ENCODE measurements at places on chromosomes 4 and X.
A peak's percentile ranks its signal among the peaks of the same experiment; 100 is the strongest.

- no peak overlapping the region for H3K27ac ChIP-seq
- DNase-seq: no peak
- H3K4me3 ChIP-seq: peak overlapping the region; percentile 78
- H3K27me3 ChIP-seq: peaks cover 56% of the 10 kb centered on the region
- peaks cover 3% of the 10 kb centered on the region for H3K4me1 ChIP-seq
- peaks cover 1% of the 10 kb centered on the region for H3K36me3 ChIP-seq
Measured at GRCh38 chr4:151325949-151326246, 493 bp upstream of the SH3D19 start.

DNA sequence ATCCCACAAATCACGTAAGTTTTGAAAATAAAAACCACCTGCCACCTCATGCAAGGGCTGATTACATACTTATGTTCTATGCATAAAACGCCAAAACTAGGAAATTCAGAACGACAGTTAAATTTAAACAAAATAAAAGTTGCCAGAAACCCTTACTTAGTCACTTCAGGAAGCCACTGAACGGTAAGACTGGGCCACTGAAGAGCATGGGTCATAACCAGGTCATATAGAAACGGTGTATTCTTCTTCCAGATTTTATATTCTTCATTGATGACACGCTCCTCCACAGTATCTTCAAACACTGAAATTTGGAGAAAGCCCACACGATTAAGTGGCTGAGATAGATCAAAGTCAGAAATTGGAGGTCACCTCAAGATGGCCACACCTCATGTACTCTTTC lies 1.2 kb downstream of the RBBP7 start:
- H3K27me3 ChIP-seq: no peaks in the 10 kb centered on the region
- H3K4me1 ChIP-seq: peaks cover 17% of the 10 kb centered on the region
- peak overlapping the region; percentile 96 for H3K27ac ChIP-seq
- peak overlapping the region; percentile 97 for H3K4me3 ChIP-seq
- DNase-seq: no peak

- H3K27me3 ChIP-seq: no peaks in the 10 kb centered on the region
- H3K4me1 ChIP-seq: no peaks in the 10 kb centered on the region
- no peak overlapping the region for H3K4me3 ChIP-seq
- no peaks in the 10 kb centered on the region for H3K36me3 ChIP-seq
- DNase-seq: no peak
Measured at GRCh38 chrX:47297874-47298273, 65.1 kb downstream of the USP11 start.

DNA sequence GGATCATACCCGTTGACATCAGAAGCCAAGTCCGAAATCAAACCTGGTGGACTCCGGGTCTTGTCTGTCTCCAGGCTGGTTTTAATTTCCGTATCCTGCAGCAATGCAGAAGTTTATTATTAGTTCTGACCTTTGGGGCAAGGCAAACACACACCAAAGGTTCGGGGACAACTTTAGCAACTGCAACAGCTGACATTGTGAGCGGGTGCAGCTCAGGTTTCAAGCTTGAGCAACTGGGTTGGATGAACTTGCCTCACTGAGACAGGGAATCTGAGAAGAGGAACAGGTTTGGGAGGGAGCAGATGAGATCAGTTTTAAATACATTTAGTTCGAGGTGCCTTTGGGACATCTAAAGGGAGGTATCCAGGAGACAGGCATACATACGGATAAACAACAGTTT lies 110.7 kb downstream of the GNL3L start:
- peak overlapping the region; percentile 97 for H3K4me3 ChIP-seq
- peaks cover 7% of the 10 kb centered on the region for H3K4me1 ChIP-seq
- peak overlapping the region; percentile 100 for H3K27ac ChIP-seq
- H3K27me3 ChIP-seq: no peaks in the 10 kb centered on the region
- peak; percentile 53 for DNase-seq

- no peak overlapping the region for H3K4me3 ChIP-seq
- H3K36me3 ChIP-seq: no peaks in the 10 kb centered on the region
- no peak overlapping the region for H3K27ac ChIP-seq
- H3K4me1 ChIP-seq: no peaks in the 10 kb centered on the region
- DNase-seq: no peak
- no peaks in the 10 kb centered on the region for H3K27me3 ChIP-seq
Measured at GRCh38 chr4:20323991-20324390, 72.3 kb downstream of the SLIT2 start.

DNA sequence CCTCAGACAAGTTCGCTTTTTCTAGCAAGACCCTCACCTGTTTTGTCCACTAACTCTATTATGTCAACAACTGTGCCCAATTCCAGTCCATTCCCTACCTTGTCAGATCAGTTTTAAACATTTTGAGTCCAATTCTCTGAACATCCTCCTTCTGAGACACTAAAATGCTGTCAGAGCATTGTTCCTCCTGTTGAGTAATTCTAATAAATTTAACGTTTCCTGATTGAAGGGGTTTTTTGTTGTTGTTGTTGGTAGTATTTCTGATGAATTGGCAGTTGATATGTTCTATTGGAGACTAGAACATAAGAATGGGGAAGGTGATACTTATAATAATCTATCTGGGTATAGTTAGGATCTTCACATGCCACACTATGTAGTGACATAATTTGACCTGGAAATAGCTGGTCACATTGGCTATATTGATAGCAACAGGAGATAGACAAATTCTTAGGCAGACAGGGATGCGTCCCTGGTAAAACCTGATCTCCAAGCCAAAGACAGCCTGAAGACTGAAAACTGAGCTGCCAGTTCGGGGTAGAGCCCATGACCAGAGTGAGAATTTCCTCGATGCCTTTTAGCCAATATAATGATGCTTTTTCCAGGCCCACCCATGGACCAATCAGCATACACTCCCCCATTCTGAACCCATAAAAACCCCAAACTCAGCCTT lies 12.4 kb upstream of the CXCL2 start:
- no peaks in the 10 kb centered on the region for H3K36me3 ChIP-seq
- no peak overlapping the region for H3K27ac ChIP-seq
- H3K4me1 ChIP-seq: no peaks in the 10 kb centered on the region
- H3K4me3 ChIP-seq: no peak overlapping the region

- H3K36me3 ChIP-seq: peaks cover 60% of the 10 kb centered on the region
- DNase-seq: no peak
- peak overlapping the region; percentile 80 for H3K27ac ChIP-seq
- peaks cover 41% of the 10 kb centered on the region for H3K4me1 ChIP-seq
- H3K27me3 ChIP-seq: no peaks in the 10 kb centered on the region
Measured at GRCh38 chr4:36209941-36210649, 34.2 kb downstream of the ARAP2 start.

- peaks cover 39% of the 10 kb centered on the region for H3K4me1 ChIP-seq
- peak overlapping the region; percentile 72 for H3K4me3 ChIP-seq
- peaks cover 2% of the 10 kb centered on the region for H3K36me3 ChIP-seq
- peak; percentile 58 for DNase-seq
- H3K27me3 ChIP-seq: no peaks in the 10 kb centered on the region
Measured at GRCh38 chrX:20452487-20452886, 185.8 kb upstream of the RPS6KA3 start.

- H3K4me1 ChIP-seq: peaks cover 3% of the 10 kb centered on the region
- H3K36me3 ChIP-seq: no peaks in the 10 kb centered on the region
- H3K4me3 ChIP-seq: no peak overlapping the region
- no peak overlapping the region for H3K27ac ChIP-seq
- peaks cover 12% of the 10 kb centered on the region for H3K27me3 ChIP-seq
Measured at GRCh38 chr4:3358656-3359055, 65.8 kb downstream of the RGS12 start.

DNA sequence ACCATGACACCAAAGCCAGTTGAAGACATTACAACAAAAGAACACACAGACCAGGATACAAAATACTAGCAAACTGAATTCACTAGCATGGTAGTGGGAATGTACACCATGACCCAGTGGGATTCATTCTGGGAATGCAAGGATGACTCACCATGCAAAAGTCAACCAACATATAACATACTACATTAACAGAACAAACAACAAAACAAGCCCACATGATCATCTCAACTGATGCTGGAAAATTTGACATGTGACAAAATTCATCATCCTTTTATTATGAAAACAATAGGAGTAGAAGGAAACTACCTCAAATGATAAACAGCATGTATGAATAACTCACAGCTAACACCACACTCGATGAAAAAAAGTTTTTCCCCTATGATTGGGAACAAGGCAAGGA lies 190.2 kb downstream of the DCLK2 start:
- H3K36me3 ChIP-seq: peaks cover 27% of the 10 kb centered on the region
- H3K4me1 ChIP-seq: no peaks in the 10 kb centered on the region
- no peak for DNase-seq
- H3K27me3 ChIP-seq: no peaks in the 10 kb centered on the region
- no peak overlapping the region for H3K4me3 ChIP-seq

- no peak overlapping the region for H3K27ac ChIP-seq
- H3K27me3 ChIP-seq: no peaks in the 10 kb centered on the region
- no peaks in the 10 kb centered on the region for H3K4me1 ChIP-seq
- no peaks in the 10 kb centered on the region for H3K36me3 ChIP-seq
Measured at GRCh38 chr4:44056721-44057151, 391.9 kb downstream of the KCTD8 start.

DNA sequence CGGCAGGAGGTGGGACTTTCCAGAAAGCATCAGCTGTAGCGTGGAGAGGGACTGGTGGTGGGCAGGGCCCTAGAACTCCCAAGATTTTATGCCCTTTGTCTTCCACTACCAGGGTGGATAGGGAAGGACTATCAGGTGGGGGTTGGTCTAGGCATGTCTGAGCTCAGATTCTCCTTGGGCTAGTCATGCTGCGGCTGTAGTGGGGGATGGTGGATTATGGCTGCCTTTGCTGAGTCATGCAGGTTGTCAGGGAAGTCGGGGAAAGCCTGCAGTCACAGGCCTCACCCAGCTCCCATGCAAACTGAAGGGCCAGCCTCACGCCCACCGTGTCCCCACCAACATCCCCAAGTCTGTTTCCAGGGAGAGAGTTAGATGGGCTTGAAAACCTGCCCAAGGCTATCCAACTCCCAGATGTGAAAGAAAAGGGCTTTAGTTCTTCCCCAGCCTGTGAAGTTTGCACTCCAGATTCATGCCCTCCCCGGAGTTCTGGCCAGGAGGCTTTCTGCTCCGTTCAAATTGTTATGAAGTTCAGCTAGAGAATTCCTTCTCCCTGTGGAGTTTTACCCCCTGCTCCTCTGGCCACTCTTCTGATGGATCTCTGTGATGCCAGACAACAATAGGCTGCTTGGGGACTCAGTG lies 13.4 kb upstream of the MEPE start:
- H3K36me3 ChIP-seq: no peaks in the 10 kb centered on the region
- no peak overlapping the region for H3K27ac ChIP-seq
- no peak for DNase-seq
- H3K27me3 ChIP-seq: peaks cover 7% of the 10 kb centered on the region

DNA sequence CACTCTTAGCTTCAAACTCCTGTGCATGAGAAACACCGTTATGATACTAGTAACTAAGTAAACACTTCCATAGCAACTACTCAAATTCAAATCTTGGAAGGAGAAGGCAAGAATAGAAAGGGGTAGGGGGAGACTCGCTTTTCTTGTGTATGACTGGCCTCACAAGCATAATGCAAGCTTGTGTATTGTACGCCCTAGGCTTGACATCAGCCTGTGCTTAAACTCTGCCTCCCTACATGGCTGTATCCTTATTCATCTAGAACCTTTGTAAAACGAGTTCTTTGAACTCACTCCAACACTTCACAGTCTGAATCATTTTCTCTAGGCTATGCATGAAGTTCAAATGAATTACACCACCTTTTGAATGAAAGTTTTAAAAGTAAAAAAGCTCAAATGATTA lies 1071.2 kb upstream of the ADGRL3 start:
- H3K27me3 ChIP-seq: no peaks in the 10 kb centered on the region
- H3K27ac ChIP-seq: no peak overlapping the region
- H3K36me3 ChIP-seq: no peaks in the 10 kb centered on the region
- DNase-seq: no peak
- no peak overlapping the region for H3K4me3 ChIP-seq

- no peak overlapping the region for H3K4me3 ChIP-seq
- DNase-seq: no peak
- peaks cover 2% of the 10 kb centered on the region for H3K27me3 ChIP-seq
- H3K4me1 ChIP-seq: no peaks in the 10 kb centered on the region
- H3K36me3 ChIP-seq: no peaks in the 10 kb centered on the region
- no peak overlapping the region for H3K27ac ChIP-seq
Measured at GRCh38 chr4:140641789-140642439, 73.2 kb upstream of the UCP1 start.

- H3K27me3 ChIP-seq: no peaks in the 10 kb centered on the region
- DNase-seq: peak; percentile 54
- peak overlapping the region; percentile 89 for H3K27ac ChIP-seq
- peaks cover 26% of the 10 kb centered on the region for H3K36me3 ChIP-seq
Measured at GRCh38 chrX:24150898-24151297, 1.4 kb downstream of the ZFX start.

GRCh38 chr4:151631349-151631748 lies 129.5 kb downstream of the GATB start:
- no peaks in the 10 kb centered on the region for H3K36me3 ChIP-seq
- no peak overlapping the region for H3K27ac ChIP-seq
- peaks cover 3% of the 10 kb centered on the region for H3K4me1 ChIP-seq
- DNase-seq: no peak

GRCh38 chr4:81449015-81449414 lies 22.7 kb downstream of the RASGEF1B start:
- H3K36me3 ChIP-seq: peaks cover 31% of the 10 kb centered on the region
- no peaks in the 10 kb centered on the region for H3K27me3 ChIP-seq
- no peak for DNase-seq
- H3K27ac ChIP-seq: no peak overlapping the region
- H3K4me1 ChIP-seq: peaks cover 3% of the 10 kb centered on the region
- H3K4me3 ChIP-seq: no peak overlapping the region

- DNase-seq: no peak
- no peak overlapping the region for H3K27ac ChIP-seq
- H3K36me3 ChIP-seq: no peaks in the 10 kb centered on the region
- H3K4me1 ChIP-seq: no peaks in the 10 kb centered on the region
- H3K4me3 ChIP-seq: no peak overlapping the region
Measured at GRCh38 chr4:183158062-183158461, 59.0 kb downstream of the WWC2 start.

- H3K27ac ChIP-seq: no peak overlapping the region
- no peaks in the 10 kb centered on the region for H3K27me3 ChIP-seq
- no peak for DNase-seq
- H3K36me3 ChIP-seq: no peaks in the 10 kb centered on the region
- no peak overlapping the region for H3K4me3 ChIP-seq
- H3K4me1 ChIP-seq: no peaks in the 10 kb centered on the region
Measured at GRCh38 chr4:37043342-37043741, 201.2 kb upstream of the NWD2 start.

GRCh38 chrX:108664701-108665100 lies 71.7 kb downstream of the IRS4 start:
- no peak overlapping the region for H3K4me3 ChIP-seq
- no peak overlapping the region for H3K27ac ChIP-seq
- DNase-seq: no peak

- no peak overlapping the region for H3K27ac ChIP-seq
- no peaks in the 10 kb centered on the region for H3K27me3 ChIP-seq
- no peak overlapping the region for H3K4me3 ChIP-seq
- no peaks in the 10 kb centered on the region for H3K4me1 ChIP-seq
- H3K36me3 ChIP-seq: no peaks in the 10 kb centered on the region
Measured at GRCh38 chr4:141595531-141595930, 40.9 kb upstream of the IL15 start.

GRCh38 chr4:127730142-127730913 lies at the start of gene SLC25A31:
TSS of gene SLC25A31 (plus strand) at chr4:127730400. CDS start at chr4:127730546, 146 bp downstream.
- no peak within 1 kb of the TSS for H3K27ac ChIP-seq
- no peak within 1 kb of the TSS for H3K4me3 ChIP-seq
- no peaks in the 10 kb centered on the region for H3K4me1 ChIP-seq
- peaks cover 2% of the 10 kb centered on the region for H3K27me3 ChIP-seq
- no peak for DNase-seq

GRCh38 chrX:128698573-128699181 lies 646.5 kb upstream of the ACTRT1 start:
- H3K4me1 ChIP-seq: no peaks in the 10 kb centered on the region
- H3K27ac ChIP-seq: no peak overlapping the region
- H3K4me3 ChIP-seq: no peak overlapping the region
- H3K27me3 ChIP-seq: no peaks in the 10 kb centered on the region

Measured in activated CD4-positive, alpha-beta T cell treated with anti-CD3 and anti-CD28 coated beads, Interleukin-2, amount 10 ng/mL, durations not matched to agents 24 days and 14 days (primary cell).